ENCODE measurements at places on chromosomes 12 and 14. TPM values are rescaled to one million over a fixed set of nuclear protein-coding genes. Genes with fewer than 3 reads are reported as not detected.
A peak's percentile ranks its signal among the peaks of the same experiment; 100 is the strongest.

DNA sequence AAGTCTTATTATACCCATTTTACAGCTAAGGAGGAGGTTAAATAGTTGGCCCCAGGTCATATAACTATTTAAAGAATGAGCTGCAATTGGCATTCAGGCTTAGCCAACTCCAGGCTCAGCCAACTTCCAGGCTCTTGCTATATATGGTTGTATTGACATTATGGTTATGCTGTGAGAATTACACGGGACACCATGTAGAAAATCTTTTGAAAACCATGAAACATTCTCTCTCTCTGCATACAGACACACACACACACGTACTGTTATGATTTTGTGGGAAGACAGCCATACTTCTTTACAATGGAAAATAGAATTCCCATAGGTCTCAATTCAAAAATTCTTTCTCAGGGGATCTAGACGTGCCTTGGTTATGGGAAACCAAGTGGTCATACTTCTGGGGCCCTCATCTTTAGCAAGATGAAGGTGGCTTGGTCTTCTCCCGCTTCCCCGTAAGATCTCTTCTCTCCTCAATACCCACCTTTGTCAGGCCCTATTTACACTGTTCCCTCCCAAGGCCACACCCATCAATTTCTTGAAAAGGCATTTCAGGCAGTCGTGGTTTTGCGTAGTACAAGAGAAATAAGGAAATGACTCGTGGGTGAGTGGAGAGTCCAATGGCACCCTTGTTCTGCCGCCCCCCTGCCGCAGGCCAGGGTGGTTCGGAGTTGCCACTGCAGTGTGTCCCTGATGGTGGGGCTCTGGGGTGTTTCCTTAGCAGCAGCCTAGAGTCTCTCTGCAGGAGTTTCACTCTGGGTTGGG lies 10.0 kb upstream of the GPRC5A start:
- ATAC-seq = no peak

C3AR1 gene
- total RNA-seq = 16.7 TPM

DNA sequence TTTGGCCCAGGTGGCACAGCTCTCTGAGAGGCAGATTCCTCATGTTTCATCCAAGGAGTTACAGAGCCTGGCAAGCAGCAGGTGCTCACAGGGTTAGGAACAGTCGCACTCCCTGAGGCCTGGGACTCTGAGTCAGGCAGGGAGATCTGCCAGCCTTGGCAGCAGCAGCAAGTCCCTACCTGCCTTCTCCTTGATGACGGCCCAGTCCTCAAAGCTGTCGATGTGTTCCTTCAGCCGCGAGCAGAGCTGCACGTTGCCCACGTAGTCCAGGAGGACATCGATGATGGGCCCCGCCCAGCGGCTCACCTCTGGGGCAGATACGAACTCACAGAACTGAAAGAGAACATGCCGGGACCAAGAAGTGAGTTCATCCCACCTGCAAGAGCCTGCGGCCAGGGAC lies 10.4 kb downstream of the FAM181A start:
- ATAC-seq = no peak

- peak; percentile 73 for ATAC-seq
These were observed 457.7 kb upstream of the TMEM132C start for GRCh38 chr12:127809275-127809674.

DNA sequence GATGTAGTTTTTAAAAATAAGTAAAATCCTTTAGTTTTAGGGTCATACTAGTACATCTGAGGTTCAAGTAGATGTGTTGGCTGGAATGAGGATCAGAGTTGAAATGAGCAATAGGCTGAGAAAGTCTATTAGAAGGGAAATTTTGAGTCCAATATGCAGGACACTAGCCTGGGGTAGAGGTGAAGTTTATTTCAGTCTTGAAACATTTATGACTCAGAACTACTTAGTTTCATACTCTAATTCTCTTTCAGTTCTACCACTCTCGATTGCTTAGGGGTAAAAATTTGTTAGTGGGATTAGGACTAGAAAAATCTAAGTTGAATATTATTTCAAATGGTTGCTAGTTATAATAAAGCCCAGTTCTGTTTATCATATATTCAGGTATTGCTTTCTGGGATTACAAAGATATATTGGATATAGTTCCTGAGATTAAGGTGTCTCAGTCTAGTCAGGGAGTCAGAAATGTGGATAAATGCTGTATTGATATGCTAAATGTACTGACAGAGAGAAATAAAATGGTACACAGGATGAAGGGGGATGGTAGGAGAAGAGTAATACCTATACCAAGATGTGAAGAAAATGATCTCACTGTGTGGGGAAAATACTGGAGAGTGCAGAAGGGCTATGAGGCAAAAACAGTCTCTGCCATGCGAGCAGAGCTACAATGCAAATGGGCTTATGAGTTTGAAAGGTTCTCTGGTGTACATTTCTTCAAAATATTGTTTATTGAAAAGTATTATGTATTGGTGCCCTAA lies 395.8 kb upstream of the FBXO33 start:
- ATAC-seq = no peak

KCNA5 gene
- total RNA-seq = 11.4 TPM

BIN2 gene
- 0.62 TPM for total RNA-seq

GDF3 gene
- total RNA-seq = not detected

SERPINA5 gene
- 8.4 TPM for total RNA-seq

PWP1 gene
- 48.6 TPM for total RNA-seq

- ATAC-seq = peak; percentile 17
These were observed 37.2 kb upstream of the TDRD9 start for GRCh38 chr14:103890821-103891666.

CRIP2 gene
- total RNA-seq = 165 TPM

NAV3 gene
- 6.5 TPM for total RNA-seq

GRCh38 chr12:108477881-108478259 lies 37.2 kb upstream of the FICD start:
- ATAC-seq = no peak

- no peak for ATAC-seq
These were observed 281.8 kb downstream of the EGLN3 start for GRCh38 chr14:33669111-33669510.

- no peak for ATAC-seq
These were observed 175.8 kb downstream of the PAWR start for GRCh38 chr12:79514730-79515529.

DNA sequence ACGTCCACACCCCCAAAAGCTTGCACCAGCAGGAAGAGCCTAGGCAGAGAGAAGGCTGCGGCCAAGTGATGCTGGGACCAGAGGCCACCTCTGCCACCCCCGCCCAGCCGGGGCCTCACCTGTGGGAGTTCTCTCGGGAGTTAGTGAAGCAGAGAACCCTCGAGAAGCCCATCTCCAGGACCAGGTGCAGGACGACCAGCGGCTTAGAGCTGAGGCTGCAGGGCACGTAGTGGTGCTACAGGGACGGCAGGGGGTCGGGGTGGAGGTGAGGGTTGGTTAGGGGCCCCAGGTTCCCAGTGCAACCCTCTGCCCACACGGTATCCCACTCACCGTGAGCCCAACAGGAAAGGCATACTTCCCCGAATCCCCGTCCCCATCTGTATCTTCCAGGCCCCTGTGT lies 3.6 kb downstream of the DDX51 start:
- ATAC-seq = no peak

DNA sequence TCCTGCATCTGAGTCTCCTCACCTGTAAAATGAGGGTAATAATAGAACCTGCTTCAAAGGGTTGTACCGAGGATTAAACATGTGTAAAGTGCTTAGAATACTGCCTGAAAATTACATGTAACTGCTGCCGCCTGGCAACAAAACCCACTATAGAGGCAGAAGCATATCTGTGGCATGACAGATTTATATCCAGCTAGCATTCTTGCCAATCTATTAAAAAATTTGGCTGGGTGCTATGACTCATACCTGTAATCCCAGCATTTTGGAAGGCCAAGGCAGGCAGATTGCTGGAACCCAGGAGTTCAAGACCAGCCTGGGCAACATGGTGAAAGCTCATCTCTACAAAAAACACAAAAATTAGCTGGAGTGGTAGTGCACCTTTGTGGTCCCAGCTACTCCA lies 16.4 kb upstream of the KSR2 start:
- ATAC-seq = no peak

DNA sequence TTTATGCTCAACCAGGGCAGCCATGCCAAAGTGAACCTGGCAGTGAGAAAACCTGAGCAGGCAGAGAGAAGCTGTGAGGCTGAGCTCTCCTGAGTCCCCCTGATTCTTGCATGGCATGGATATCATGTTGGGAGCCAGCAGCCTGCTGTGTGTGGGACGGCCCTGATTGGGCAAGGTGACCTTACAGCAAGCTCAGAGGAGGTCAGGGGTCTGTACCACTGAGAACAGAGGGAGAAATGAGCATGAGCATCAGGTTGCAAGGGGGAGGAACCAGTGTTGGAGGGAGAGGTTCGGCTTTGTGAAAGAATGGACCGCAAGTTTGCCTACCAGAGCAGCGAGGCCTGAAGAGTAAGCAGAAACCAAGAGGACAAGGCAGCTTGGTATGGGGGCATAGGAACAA lies 59.1 kb upstream of the PTGR2 start:
- no peak for ATAC-seq

DNA sequence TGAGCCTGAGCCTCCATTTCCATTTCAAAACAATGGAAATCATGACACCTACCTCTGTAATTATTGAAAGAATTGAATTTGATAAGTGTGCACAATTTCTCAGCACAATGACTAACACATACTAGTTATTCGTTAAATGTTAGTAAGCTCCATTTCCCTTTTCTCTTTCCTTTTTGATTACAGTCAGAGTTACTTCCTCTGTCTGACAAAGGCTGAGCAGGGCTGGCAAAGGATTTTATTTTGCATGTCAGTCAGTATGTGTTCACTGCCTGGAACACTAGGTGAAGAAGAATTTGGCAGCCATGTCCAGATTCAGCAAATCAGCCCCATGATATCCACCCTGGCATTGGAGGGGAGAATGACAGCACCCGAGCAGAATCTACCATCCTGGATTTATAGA lies 12.2 kb upstream of the RHOJ start:
- peak; percentile 39 for ATAC-seq

DNA sequence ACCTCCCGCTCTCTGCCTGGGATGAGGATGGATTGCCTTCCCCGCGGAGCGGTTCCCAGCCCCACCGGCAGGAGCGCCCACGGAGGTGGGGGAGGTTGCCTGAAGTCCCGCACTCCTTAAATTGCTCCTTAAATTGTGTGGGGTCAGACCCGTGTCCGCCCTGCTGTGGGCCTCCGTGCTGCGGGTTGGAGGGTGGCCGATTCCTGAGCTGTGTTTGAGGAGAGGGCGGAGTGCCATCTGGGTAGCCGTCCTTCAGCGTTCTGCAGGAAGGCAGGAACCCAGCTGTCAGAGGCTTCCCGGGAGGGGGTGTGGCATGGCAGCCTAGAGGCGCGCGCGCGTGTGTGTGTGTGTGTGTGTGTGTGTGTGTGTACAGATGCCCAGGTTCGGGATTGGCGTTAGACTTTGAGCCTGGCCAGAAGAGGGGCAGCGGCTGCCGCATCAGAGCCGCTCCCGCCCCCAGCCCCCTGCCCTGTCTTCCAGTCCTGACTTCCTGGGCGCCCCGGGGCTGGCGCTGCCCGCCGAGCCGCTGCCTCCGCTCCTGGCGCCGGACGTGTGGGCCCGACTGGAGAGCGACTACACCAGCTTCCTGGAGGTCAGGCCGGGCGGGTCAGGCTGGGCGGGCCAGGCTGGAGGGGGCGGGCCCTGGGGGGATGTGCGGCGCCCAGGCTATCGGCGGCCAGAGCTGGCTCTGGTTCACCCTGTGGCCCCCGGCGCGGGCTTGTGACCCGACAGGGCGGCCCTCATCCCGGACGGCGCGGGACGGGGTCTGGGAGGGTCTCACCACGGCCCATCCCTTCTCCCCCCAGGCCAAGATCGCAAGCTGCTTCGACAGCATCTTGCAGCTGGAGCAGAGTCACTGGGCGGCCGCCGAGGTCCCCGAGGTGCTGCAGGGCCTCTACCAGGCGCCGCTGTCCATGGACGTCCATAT lies 9.2 kb downstream of the EXOC3L4 start:
- peak; percentile 46 for ATAC-seq

PMCH gene
- not detected for total RNA-seq

DNA sequence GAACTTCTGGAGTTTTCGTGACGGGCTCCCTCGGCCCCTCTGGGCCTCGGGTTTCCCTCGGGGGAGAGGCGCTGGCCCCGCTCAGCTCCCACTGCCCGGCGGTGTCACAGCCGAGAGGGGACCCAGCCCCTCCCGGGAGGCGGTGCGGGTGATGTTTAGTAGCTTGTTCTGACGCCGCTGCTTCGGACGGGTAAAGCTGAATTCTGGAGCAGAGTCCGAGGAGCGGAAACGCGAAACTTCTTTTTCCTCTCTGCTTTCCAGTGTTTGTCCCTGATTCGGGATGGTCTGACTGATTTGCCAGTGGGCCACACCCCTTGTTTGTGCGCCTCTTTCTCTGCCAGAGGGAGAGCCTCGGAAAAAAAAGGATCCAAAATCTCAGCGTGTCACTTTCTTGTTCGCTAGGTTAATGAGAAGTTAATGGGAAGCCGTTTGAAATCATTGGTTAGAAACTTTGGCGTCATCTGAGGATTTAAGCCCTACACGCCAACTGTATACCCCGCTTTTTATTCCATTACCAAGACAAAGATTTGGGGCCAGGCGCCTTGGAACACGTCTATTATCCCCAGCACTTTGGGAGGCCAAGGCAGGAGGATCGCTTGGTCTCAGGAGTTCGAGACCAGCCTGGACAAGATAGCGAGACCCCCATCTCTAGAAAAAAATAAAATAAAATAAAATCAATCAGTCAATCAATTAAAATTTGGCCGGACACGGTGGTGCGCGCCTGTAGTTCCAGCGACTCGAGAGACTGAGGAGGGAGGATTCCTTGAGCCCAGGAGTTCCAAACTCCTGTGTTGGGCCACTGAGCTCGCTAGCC lies 756 bp downstream of the TULP3 start:
- peak; percentile 40 for ATAC-seq
